ENCODE measurements at places on chromosomes 11 and 22. TPM values are rescaled to one million over a fixed set of nuclear protein-coding genes. Genes with fewer than 3 reads are reported as not detected.

DNA sequence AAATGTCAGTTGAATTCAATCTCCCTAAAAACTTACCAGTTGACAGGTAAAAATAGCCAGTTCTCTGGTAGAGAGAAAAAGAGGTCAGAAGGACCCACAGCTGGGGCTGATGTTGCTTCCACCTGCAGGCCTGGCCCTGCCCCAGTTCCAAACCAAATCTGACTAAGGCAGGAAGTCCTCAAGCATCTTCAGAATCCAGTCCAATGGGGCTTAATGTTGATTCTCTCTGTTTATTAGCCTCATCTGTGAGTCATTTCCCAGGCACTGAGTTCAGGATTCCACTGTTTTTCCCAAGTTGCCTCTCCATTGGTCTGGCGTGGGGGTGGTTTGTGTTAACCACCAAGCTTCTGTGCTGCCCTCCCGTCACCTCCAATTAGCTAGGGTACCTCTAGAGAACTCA lies 601.8 kb downstream of the INSC start:
- ATAC-seq: no peak

GRCh38 chr11:64396079-64396591 lies 37.2 kb downstream of the RPS6KA4 start:
- no peak for ATAC-seq

- ATAC-seq: no peak
Measured at GRCh38 chr11:105224482-105225253, 85.1 kb upstream of the CARD18 start.

GPHA2 gene
- not detected for total RNA-seq

OR51E2 gene
- total RNA-seq: not detected

PRRG4 gene
- 36.9 TPM for total RNA-seq

SMC1B gene
- not detected for total RNA-seq

MIOX gene
- total RNA-seq: not detected

OR5B21 gene
- total RNA-seq: not detected

Measured in esophagus mucosa (tissue), 1 donor.